ENCODE measurements at places on chromosomes 2 and 18.

DNA sequence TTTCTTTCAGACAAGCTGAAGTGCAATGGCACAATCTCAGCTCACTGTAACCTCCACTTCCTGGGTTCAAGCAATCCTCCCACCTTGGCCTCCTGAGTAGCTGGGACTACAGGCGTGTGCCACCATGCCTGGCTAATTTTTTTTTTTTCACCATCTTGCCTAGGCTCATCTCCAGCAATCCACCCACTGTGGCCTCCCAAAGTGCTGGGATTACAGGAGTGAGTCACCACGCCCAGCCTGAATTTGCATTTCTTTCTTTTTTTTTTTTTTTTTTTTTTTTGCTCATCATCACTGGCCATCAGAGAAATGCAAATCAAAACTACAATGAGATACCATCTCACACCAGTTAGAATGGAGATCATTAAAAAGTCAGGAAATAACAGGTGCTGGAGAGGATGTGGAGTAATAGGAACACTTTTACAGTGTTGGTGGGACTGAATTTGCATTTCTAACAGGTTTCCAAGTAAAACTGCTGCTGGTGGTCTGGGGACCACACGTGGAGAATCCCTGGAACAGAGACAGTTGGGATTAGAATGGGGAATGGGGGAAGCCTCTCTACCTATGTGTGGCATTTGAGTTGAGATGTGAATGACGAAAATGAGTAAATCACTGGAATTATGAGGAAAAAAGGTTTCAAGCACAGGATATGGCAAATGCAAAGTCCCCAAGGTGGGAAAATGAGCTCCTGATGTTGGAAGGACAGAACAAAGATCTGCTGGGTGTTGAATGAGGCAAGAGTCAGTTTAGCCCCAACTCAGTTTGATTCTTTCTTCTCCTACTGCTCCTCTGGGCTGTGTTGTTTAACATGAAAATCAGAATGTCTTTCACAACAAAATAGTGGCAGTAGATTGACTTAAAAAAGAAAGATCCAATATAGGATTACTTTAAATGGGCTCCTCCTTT, 88.8 kb upstream of the MAP4K4 start:
- DNase-seq = no peak

DNA sequence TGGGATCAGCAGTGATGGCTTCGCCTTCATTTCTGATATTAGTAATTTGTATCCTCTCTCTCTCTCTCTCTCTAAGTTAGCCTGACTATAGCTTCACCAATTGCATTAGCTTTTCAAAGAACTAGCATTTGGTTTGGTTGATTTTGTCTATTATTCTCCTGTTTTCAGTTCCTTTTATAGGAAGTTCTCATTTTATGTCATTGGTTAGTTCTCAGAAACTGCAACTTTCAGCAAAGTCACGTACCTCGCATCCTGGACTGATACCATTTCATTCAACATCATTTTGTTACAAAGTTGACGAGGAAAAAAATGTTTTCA, 450.8 kb downstream of the EIPR1 start:
- DNase-seq = no peak

- no peak for DNase-seq
Observed at GRCh38 chr18:33696332-33697162, 118.5 kb downstream of the ASXL3 start.

- DNase-seq = no peak
Observed at GRCh38 chr2:163157891-163158496, 319.4 kb upstream of the KCNH7 start.

DNA sequence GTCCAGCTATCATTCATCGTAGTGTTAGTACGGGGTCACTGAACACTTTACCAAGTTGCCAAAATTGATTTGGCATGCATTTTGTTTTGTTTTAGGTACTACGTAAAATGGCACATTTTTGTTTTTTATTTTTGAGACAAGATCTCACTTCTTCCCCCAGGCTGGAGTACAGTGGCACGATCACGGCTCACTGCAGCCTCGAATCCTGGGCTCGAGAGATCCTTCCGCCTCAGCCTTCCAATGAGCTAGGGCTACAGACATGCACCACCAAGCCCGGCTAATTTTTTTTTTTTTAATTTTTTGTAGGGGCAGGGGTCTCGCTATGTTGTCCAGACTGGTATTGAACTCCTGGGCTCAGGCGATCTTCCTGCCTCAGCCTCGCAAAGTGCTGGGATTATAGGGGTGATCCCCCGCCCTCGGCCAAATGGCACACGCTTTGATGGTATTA, 786 bp downstream of the TAF1B start:
- DNase-seq = no peak

- no peak for DNase-seq
Observed at GRCh38 chr2:64019083-64019974, at the start of gene VPS54. VPS54 (minus strand) TSS chr2:64019428; CDS start chr2:63983999, 35,429 bp downstream.

DNA sequence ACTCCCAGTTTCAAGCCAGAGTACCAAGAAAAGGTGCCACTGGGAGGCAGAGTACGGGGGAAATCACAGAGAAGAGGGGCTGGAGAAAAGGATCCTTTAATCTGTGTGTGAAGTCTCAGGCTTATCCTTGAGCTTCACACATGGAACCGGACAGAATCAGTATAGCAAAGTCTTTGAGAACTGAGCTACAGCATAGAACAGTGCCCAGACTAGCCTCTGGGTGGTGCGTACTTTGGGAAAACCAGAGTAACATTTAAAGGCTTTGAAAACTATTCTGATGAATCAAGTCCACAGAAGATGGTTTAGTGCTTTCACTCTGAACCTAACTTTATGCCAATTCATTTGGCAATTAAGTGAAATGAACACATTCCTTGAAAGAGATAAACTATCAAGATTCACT, 83.1 kb downstream of the BABAM2 start:
- no peak for DNase-seq

DNA sequence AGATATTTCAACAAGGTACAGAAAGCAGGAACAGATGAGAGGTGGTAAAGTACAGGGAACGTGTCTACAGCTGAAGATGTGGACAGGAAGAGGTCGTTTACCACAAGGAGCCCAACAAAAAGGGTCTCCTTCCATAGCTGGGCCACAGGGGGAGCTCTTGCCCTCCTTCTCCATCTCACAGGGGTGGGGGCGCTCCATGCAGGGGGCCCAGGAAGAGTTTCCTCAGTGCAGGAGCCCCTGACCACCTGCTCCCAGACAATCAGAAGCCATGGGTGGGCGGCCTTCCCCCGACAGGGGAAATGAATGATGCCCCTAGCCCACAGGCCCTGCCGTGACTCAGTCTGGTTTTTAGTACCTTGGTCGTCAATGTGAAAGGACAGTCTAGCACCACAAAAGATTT, 163.6 kb upstream of the ZNF516 start:
- DNase-seq = no peak

GRCh38 chr18:63317982-63318888, 1.3 kb downstream of the BCL2 start:
- DNase-seq = peak; percentile 29

GRCh38 chr2:104755026-104755878, 98.7 kb upstream of the POU3F3 start:
- no peak for DNase-seq

- no peak for DNase-seq
Observed at GRCh38 chr2:224085811-224086210, 46.7 kb upstream of the SERPINE2 start.
